ENCODE measurements at places on chromosomes 5 and 9.

GRCh38 chr9:129761901-129762369 is 9.1 kb upstream of the PTGES start:
- H3K27ac ChIP-seq: no peak overlapping the region
- H3K4me3 ChIP-seq: no peak overlapping the region
- no peak for DNase-seq
- H3K36me3 ChIP-seq: no peaks in the 10 kb centered on the region
- H3K27me3 ChIP-seq: peaks cover 71% of the 10 kb centered on the region

- DNase-seq: no peak
- H3K4me3 ChIP-seq: no peak overlapping the region
- no peak overlapping the region for H3K27ac ChIP-seq
- H3K27me3 ChIP-seq: no peaks in the 10 kb centered on the region
- no peaks in the 10 kb centered on the region for H3K36me3 ChIP-seq
Measured at GRCh38 chr9:114207845-114208244, 52.5 kb downstream of the COL27A1 start.

DNA sequence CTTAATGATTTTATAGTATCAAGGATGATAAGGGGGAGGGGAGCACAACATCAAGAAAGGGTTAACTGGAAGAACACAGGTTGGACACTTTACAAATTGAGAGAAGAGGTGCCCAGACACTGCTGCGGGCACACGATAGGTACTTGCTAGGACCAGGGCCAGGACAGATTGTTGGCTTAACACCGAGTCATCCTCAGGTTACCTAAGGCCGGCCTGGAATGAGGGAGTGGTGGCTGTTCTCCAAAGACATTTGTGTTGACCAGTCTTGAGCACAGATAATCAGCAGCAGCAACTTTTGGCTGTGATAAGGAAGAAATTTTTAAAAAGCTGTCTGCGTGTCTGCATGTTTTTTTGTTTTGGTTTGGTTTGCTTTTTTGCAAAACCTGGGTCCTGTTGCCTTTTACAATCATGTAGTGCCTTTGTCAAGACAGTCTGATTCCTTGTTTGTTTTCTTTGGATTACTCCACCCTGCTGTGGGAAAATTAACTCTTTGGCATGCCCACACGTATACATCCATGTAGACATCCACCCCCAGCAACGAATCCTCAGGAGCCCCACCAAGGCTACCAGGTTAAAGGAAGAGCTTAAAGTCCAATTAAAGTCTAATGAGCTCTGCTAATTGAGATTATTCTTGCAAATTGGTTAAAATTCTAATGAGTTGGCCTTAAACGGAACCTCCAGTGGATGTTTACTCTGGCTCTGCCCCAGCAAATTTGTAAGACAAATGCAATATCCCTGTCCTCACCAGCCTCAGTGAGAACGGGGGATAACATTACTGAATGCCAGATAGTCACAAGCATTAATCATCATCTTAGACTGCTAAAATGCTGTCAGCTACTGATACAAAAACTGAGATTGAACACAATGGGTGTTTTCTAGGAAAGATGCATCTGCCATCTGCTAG is 382.3 kb downstream of the ACTL7B start:
- no peak for DNase-seq
- no peaks in the 10 kb centered on the region for H3K27me3 ChIP-seq
- no peaks in the 10 kb centered on the region for H3K36me3 ChIP-seq
- no peaks in the 10 kb centered on the region for H3K4me1 ChIP-seq
- no peak overlapping the region for H3K4me3 ChIP-seq
- no peak overlapping the region for H3K27ac ChIP-seq

- H3K27ac ChIP-seq: no peak overlapping the region
- no peaks in the 10 kb centered on the region for H3K27me3 ChIP-seq
- peaks cover 8% of the 10 kb centered on the region for H3K36me3 ChIP-seq
- no peak for DNase-seq
Measured at GRCh38 chr9:132674485-132674884, 4.2 kb downstream of the GTF3C4 start.

GRCh38 chr5:52956014-52956413 is 33.1 kb upstream of the ITGA2 start:
- no peaks in the 10 kb centered on the region for H3K27me3 ChIP-seq
- H3K4me1 ChIP-seq: no peaks in the 10 kb centered on the region
- H3K27ac ChIP-seq: no peak overlapping the region
- H3K36me3 ChIP-seq: no peaks in the 10 kb centered on the region
- H3K4me3 ChIP-seq: no peak overlapping the region

DNA sequence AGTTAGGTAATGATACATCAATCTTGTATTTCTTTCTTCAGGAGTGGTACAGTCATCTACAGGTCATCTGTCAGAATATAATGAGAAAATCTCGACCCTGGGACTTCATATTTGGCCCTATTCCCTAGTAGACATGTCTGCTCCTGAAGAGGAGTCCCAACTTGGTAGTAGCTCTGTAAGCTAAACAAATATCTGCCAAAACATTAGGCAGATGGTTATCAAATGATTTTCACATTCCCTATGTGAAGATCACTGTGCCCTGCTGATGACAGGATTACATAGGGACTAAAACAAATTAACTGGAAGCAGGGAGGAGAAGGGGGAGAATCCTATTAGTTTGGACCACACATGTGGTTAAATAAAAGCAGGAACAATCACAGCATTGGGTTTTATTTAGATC is 138.6 kb upstream of the NFIB start:
- H3K27ac ChIP-seq: no peak overlapping the region
- H3K4me1 ChIP-seq: no peaks in the 10 kb centered on the region
- H3K27me3 ChIP-seq: no peaks in the 10 kb centered on the region
- no peak overlapping the region for H3K4me3 ChIP-seq
- DNase-seq: no peak

DNA sequence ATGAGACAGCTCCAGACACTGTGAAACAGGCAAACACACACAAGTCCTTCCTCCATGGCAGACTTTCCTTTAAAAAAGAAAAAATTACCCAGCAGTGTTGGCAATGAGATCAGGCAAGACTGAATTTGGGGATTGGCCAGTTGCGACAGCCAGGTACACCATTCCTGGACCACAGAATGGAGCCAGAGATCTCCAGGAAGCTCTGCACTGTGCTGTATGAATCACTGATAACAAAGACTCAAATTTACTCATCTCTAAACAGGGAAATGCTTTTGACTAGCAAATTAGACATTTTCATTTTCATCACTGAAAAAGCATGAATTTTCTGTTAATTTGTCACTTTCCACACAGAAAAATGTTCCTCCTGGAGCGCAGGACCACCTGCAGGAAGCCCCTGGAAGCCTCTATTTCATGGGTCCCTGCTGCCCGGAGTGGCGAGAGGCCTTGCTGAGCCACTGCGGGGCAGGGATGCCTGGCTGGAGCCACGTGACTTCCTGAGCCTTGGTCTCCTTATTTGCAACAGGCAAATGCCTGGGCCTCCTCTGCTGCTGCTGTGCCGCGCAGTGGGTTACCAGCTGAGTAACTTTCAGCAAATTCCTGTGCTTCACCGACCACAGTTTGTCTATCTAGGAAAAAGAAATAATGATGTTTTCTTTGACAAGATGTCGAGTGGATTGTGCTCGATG is 185.9 kb upstream of the ZNF618 start:
- no peak for DNase-seq
- no peaks in the 10 kb centered on the region for H3K36me3 ChIP-seq
- H3K27ac ChIP-seq: no peak overlapping the region
- no peaks in the 10 kb centered on the region for H3K27me3 ChIP-seq
- H3K4me1 ChIP-seq: no peaks in the 10 kb centered on the region

DNA sequence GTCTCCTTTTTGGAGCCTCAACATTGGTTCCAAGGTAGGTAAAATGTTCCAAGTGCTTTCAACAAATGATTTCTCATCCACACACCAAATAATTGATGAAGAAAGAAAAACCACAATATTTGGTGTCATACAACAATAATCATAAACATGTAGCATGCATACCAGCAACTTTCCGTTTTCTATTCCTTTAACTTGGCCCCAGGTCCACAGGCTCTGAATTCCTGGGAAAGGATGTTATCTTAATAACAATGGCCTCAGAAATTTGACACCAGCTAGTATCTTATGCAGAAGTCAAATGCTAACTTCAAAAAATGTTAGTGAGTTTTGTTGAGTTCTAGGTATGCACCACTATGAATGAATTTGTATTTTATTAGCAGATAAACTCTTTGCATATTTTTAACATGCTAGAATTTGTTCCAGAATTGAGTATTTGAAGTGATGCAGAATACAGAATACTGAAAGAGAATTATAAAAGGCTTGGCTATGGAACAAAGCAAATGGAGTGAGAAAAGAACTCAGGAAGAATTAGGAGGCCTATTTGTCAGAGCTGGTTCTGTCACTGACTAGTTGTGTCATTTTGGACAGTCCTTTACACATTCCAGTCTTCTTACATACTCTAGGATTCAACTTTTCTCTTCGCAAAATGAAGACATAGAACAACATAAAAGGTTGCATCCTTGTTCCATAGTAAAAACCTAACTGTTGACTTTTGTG is 435.3 kb upstream of the TNC start:
- H3K27me3 ChIP-seq: no peaks in the 10 kb centered on the region
- H3K36me3 ChIP-seq: no peaks in the 10 kb centered on the region
- no peak overlapping the region for H3K27ac ChIP-seq
- no peaks in the 10 kb centered on the region for H3K4me1 ChIP-seq
- no peak overlapping the region for H3K4me3 ChIP-seq
- no peak for DNase-seq

- no peak overlapping the region for H3K4me3 ChIP-seq
- no peak for DNase-seq
- H3K27ac ChIP-seq: no peak overlapping the region
- no peaks in the 10 kb centered on the region for H3K36me3 ChIP-seq
- peaks cover 95% of the 10 kb centered on the region for H3K27me3 ChIP-seq
Measured at GRCh38 chr9:135788576-135789300, 86.8 kb downstream of the KCNT1 start.

- no peaks in the 10 kb centered on the region for H3K4me1 ChIP-seq
- H3K4me3 ChIP-seq: no peak overlapping the region
- no peaks in the 10 kb centered on the region for H3K27me3 ChIP-seq
- H3K27ac ChIP-seq: no peak overlapping the region
Measured at GRCh38 chr5:144438237-144438636, 267.6 kb downstream of the KCTD16 start.

DNA sequence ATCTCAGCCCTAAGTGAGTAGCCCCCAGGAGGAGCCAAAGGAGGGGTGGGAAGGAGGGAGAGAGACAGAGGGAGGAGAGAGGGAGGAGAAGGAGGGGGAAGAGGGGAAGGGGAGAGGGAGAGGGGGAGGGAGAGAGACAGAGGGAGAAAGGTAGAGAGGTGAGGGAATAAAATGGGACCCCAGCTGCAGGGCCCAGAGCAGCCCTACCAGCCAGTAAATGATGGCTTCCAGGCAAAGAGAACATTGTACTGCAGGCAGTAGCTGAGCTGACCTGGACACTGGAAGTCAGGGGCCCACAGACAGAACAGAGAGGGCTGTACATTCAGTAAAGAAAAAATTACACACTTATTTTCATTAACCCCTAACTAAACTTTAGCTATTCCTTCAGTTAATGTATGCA is 57.8 kb upstream of the GNE start:
- no peaks in the 10 kb centered on the region for H3K27me3 ChIP-seq
- H3K4me3 ChIP-seq: no peak overlapping the region
- H3K36me3 ChIP-seq: no peaks in the 10 kb centered on the region
- H3K4me1 ChIP-seq: no peaks in the 10 kb centered on the region
- H3K27ac ChIP-seq: no peak overlapping the region
- no peak for DNase-seq

DNA sequence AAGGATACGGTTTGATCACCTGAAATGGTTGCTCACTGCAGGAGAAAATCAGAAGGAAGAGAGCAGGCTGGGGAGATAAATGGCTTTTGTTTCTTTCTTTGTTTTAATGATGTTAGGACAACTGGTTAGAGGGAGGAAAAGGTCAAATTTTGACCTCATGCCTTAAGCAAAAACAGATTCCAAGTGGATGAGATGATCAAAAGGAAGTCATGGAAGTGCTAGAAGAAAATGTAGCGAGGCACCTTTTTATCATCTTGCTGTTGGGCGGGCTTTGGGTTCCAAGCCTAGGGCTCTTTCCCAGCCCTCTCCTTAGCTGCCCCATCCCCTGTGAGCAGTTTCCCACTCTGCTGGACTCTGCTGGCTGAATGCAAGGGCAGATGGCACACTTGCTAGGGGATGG is 127.9 kb downstream of the ADAMTS2 start:
- no peak for DNase-seq
- H3K36me3 ChIP-seq: no peaks in the 10 kb centered on the region
- H3K4me3 ChIP-seq: no peak overlapping the region
- no peak overlapping the region for H3K27ac ChIP-seq
- peaks cover 16% of the 10 kb centered on the region for H3K27me3 ChIP-seq

- H3K27ac ChIP-seq: no peak overlapping the region
- H3K4me1 ChIP-seq: no peaks in the 10 kb centered on the region
- peaks cover 62% of the 10 kb centered on the region for H3K27me3 ChIP-seq
- no peak overlapping the region for H3K4me3 ChIP-seq
- no peak for DNase-seq
Measured at GRCh38 chr5:181047288-181047687, 7.2 kb downstream of the BTNL9 start.

DNA sequence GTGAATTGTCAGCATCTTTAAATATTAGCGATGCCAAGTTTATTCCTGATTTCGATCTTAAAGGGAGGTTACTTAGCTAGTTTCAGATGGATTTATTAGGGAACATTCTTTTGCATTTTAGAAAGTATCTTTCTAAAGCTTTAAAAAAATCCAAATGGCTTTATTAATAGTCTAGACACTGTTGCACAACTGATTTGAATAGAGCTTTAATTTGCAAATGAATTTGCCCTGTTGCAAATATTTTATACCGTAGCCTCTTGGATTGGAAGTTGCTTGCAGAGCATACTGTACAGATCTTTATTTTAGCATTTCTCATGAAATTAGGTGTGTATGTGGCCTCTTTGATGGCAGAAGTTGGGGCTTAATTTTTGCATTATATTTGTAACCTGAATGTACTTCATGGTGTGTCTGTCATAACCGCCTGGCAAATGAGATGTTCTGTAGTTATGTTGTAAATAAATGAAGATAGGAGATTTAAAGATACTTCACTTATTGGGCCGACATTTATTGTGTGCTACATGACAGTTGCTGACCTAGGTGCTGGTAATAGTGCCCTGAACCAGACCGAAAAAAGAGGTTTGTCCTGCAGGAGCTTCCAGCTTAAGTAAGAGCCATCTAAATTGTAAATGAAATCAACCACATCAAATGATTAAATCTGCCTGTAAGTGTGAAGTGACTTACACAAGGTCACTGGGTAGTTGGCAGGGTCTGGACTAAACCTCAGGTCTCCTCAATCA is 1.8 kb downstream of the TCERG1 start:
- no peaks in the 10 kb centered on the region for H3K36me3 ChIP-seq
- H3K4me1 ChIP-seq: peaks cover 16% of the 10 kb centered on the region
- peak overlapping the region; percentile 85 for H3K4me3 ChIP-seq
- no peak overlapping the region for H3K27ac ChIP-seq
- no peaks in the 10 kb centered on the region for H3K27me3 ChIP-seq

Measured in MM.1S (cell line).